ENCODE measurements at places on chromosomes 11 and 22. TPM values are rescaled to one million over a fixed set of nuclear protein-coding genes. Genes with fewer than 3 reads are reported as not detected.

NXPE2 gene
- total RNA-seq = 0.68 TPM

DNA sequence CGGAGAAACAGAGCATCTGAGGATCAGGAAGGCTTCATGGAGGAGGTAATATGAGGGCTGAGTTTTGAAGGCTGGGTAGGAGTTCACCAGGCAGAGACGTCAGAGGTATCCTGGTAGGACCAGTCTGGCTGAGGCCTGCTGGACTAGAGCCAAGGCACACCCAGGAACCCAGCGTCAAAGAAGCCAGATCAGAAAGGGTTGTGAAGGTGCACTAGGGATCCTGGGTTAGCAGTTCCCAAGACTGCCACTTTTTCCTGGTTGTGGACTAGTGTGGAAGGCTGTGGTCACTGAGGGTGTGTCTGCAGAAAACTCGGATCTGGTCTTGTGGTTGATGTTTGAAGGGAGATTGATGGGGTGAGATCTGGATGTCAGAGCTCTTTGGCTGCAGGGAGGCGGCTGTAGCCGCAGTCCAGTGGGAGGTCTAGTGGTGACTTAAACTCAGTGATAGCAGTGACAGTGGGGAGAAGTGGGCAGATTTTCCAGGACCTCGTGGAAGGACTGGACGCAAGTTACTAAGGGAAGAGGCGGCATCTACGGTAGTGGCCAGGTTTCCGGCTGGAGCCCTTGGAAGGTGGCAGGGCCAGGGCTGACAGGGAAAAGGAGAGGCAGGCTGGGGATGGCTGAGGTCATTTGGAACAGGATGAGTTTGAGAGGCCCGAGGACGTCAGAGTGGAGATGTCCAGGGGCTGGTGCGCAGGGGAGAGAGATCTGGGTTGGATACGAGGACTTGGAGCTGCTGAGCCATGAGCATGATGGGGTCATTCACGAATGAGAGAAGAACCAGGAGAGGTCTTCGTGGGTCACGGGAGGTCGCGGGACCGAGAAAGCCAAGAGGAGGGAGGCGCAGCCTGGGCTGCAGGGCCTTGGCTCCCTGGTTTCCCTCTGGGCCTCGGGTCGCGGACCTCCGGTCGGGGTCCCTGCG lies 10.9 kb downstream of the RELA start:
- H3K36me3 ChIP-seq = no peaks in the 10 kb centered on the region
- peak; percentile 76 for DNase-seq
- peak overlapping the region; percentile 96 for H3K27ac ChIP-seq
- H3K4me1 ChIP-seq = peaks cover 27% of the 10 kb centered on the region

DNA sequence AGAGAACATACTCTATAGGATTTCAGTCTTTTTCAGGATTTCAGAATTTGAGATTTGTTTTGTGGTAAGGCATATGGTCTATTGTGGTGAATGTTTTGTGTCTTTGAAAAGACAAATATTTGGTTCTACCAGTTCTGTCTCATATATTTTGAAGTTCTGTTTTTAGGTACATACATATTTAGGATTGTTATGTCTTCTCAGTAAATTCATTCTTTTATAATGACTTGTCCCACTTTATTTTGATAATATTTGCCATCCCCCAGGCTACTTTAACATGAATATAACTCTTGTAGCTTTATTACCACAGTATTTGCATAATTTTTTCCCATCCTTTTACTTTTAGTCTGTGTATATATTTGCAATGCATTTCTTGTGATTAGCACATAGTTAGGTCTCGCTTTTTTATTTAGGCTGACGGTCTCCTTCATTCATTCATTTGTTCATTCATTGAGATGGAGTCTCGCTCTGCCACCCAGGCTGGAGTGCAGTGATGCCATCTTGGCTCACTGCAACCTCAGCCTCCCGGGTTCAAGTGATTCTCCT lies 32.1 kb downstream of the MTMR3 start:
- H3K27me3 ChIP-seq = no peaks in the 10 kb centered on the region
- no peak overlapping the region for H3K27ac ChIP-seq
- H3K36me3 ChIP-seq = no peaks in the 10 kb centered on the region
- H3K4me3 ChIP-seq = no peak overlapping the region

GRCh38 chr11:125088576-125089455 lies 22.6 kb downstream of the TMEM218 start:
- no peak overlapping the region for H3K4me3 ChIP-seq
- H3K4me1 ChIP-seq = no peaks in the 10 kb centered on the region
- H3K27me3 ChIP-seq = no peaks in the 10 kb centered on the region
- DNase-seq = no peak

ZP1 gene
- 0.80 TPM for total RNA-seq

DNA sequence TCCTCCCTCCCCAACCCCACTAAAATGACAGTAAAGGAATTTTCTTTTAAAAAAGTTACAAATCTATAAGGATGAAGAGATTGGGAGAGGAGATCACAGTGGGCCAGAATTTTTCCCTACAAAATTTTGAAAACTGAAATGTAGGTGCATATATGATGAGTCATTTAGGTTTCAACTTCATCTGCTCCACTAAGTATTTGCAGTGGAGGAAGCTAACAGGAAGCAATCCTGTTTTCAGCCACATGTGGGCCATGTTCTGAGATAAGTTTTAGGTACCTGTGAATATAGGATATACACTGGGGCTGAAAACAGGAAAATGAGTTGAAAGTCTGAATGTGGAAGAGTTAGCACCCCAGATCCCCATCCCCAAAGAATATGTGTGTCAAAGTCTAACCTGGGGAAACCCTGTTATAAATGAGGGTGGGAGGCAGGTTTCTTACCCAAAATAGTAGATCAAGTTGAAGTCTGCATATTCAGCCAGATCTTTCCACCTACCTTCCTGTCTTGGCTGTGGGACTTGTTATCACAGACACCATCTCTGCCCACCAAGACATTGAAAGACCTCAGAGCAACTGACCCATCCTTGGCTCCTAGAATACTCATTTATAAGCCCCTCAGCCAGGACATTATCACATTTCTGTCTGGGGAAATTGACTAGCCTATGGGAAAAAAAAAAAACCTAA lies 87.3 kb downstream of the PACS1 start:
- H3K4me3 ChIP-seq = no peak overlapping the region
- no peaks in the 10 kb centered on the region for H3K4me1 ChIP-seq
- H3K27ac ChIP-seq = no peak overlapping the region
- no peak for DNase-seq

Data from prostate gland (tissue), 2 donors.